ENCODE measurements at places on chromosomes 7 and 10.
A peak's percentile ranks its signal among the peaks of the same experiment; 100 is the strongest.

DNA sequence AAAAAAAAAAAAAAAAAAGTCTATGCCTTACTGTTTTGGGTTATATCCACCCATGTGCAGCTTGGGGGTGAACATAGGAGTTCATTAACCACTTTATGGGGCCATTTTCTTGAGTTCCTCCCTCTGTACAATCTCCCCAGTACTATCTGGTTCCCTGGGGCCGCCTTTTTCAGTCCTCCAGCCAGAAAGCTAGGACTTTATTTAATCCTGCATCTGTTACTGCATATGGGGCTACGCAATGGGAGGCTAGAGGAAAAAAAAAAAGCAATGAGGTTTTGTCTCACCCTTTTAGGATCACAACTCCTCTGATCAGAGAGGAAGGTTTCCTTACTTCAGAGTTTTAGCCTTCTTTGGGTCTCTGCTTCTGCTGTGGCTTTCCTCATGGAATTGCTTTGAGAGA, 51.0 kb downstream of the BTRC start:
- no peak for DNase-seq

DNA sequence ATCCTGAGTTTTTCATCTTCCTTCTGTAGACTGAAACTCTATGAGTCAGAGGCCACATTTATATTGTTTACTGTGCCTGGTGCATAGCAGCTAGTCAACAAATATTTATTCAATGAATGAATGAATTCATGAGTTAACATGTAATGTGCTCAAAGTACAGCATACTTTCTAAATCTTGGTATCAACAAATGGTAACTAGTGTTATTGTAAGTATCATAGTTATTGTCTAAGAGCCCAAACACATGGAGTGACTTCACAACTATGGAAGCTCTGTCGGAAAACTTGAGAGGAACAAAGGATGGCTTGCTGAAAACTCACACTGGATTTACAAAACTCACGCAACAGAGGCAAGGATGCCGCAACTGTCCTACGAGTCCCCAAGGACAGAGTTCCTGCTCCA, 35.9 kb downstream of the DENND2A start:
- DNase-seq, result no peak

DNA sequence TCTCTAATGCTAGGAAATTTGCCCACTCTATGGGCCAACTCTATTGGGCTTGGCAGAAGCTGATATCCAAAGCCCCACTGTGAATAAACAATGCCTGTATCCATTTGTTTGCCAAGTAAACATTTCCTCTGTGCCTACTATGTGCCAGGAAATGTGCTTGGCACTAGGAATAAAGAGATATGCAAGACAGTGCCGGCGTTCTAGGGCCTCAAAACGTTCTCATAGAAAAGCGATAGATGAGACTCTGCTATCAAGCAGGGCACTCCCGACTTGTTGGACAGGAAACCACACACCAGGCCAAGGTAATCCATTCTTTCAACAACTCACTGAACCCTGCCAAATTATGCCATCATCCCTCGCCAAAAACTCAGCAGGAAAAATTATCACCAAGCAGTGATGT, 196.7 kb downstream of the IPMK start:
- DNase-seq, result no peak

GRCh38 chr7:30894866-30895605, 16.6 kb upstream of the AQP1 start:
- DNase-seq, result no peak

GRCh38 chr7:156554488-156554887, 86.1 kb upstream of the RNF32 start:
- DNase-seq, result no peak

DNA sequence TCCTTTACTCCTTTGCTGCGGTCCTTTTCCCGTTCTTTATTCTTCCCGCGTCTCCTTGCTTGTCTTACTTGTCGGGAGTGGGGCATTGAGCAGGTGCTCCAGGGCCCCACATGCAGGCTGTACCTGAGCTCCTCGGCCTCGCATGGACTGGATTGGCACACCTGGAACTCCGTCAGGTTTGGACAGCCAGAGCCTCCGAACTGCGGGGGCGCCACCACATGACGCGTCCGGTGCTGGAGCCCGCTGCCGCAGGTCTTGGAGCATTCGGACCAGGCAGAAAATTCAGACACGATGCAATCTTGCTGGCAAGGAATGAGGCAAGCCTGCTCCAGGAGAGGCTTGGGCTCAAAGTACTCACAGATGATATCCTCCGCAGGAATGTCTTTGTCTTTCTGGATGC, 195.7 kb downstream of the THSD7A start:
- DNase-seq, result peak; percentile 31

- no peak for DNase-seq
Measured at GRCh38 chr10:22803261-22803885, 89.0 kb upstream of the PIP4K2A start.

DNA sequence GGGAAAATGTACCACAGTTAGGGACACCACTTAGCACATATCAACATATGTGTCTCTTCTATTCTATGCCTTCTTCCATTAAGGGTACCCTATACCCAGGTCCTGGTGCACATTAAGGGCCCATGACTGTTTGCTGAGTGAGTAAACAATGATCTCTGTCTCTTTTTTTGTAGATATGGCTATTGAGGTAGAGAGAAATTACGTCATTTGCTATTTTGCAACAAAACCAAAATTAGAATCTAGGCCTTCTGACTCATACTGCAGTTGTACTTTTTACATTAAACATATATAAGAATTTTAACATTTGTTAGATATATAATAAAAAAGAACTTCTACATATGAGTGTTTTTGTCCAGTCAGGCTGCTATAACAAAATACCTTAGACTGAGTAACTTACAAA, 683.2 kb upstream of the LRRN3 start:
- DNase-seq, result no peak

DNA sequence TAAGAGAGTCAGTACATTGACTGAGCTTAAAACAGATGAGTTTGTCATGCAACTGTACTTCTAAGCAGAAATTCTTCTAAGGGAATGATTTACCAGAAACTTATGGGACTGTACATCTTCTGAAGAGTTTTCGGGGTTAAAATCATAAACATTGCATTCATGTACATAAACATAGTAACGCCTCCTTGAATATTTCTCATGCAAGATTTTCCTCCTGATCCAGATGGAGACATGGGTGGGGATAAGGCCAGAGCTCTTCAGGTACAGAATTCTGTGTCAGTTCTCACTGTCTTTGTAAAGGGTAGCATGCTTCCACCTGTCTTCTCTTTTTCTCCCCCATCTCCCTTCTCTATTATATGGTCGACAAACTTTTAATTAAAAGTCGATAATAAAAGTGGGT, 335.3 kb downstream of the ABCA13 start:
- no peak for DNase-seq

GRCh38 chr7:127938588-127938987, 92.6 kb downstream of the LRRC4 start:
- DNase-seq, result no peak

- no peak for DNase-seq
Measured at GRCh38 chr10:99695761-99696160, 36.2 kb downstream of the COX15 start.

DNA sequence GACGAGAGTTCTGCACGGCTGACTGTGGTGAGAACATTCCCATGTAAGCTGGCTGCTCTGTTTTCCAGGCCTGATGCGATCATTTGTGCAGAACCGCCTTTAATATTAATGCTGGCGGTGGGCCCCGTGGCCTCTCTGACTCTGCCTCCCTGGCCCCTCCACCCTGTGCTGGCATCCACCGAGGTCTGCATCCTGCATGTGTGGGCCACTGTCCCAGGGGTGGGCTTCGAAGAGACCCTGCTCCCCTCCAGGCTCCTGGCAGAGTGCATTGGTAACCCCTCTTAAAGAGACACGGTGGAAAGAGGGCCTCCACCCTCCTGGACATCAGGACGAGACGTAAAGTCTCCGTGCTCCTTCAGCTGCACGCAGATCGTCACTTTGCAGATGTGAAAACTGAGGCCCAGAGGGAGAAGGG, 67.3 kb upstream of the FAM20C start:
- no peak for DNase-seq

DNA sequence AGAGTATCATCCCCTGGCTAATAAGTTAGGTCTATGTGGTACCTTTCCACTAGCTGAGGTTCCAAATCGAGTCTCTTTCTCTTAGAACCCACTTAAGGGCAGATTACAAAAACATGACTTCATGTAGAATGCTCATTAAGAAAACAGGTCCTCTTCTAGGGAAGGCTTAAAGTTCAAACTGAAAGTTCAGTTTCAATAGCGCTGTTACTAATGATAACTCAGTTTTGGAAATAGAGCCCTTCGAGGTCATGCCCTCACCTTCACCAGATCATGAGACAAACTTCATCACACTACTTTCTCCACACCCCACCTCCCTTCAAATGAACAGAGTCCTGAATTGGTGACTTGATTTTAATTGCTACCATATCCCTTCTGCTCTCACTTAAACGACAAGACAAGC, 26.2 kb downstream of the HGF start:
- no peak for DNase-seq

- DNase-seq, result no peak
Measured at GRCh38 chr7:54812756-54813322, 53.8 kb upstream of the SEC61G start.

- DNase-seq, result no peak
Measured at GRCh38 chr10:6128087-6128486, 39.3 kb downstream of the RBM17 start.
